ENCODE measurements at places on chromosomes 4 and X. TPM values are rescaled to one million over a fixed set of nuclear protein-coding genes. Genes with fewer than 3 reads are reported as not detected.

- DNase-seq = peak; percentile 32
Observed at GRCh38 chr4:102623622-102624021, 122.5 kb downstream of the NFKB1 start.

GRCh38 chr4:23763559-23763958, 126.3 kb downstream of the PPARGC1A start:
- peak; percentile 30 for DNase-seq

Gene SHROOM4
- 4.5 TPM for polyA plus RNA-seq

Gene IL3RA
- polyA plus RNA-seq = 5.4 TPM

Gene APEX2
- 14.6 TPM for polyA plus RNA-seq

All from large intestine (tissue), 12 donors.